ENCODE measurements at places on chromosomes 1 and 21.

DNA sequence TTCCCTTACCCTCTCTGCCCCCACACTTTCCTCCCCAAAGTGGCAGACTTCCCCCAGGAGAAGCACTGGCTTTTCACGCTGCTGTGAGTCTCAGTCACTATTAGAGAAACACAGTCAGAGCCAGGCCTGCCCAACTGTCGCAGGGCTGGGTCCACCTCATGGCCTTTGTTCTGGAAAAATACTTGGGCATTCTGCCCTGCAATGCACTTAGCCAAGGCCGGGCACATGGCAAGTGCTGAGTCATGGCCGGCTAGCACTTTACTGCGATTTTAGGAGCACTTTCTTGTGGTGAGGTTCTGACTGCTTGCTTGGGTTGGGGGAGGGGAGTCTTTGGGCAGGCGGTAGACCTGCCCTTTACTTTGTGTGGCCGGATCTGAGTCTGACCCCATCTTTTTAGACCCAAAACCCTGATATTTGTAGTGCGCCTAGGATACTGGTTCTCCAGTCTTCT, 7.7 kb downstream of the EPHX1 start:
- no peak for DNase-seq

GRCh38 chr1:214199585-214199984, 81.4 kb upstream of the SMYD2 start:
- no peak for DNase-seq

DNA sequence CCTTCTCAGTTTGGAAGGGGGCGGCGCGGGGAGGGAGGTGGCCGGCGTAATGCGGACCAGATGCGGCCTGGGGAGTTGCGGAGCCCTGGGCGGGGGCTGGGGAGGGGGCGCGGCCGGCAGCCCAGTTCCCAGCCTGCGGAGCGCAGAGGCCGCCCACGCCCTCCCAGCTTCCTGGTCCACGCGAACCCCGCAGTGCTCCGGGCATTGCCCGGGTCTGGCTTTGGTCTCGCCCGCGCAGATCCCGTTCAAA, 695 bp downstream of the DMBX1 start:
- no peak for DNase-seq

GRCh38 chr1:196593955-196594354, 14.3 kb downstream of the KCNT2 start:
- no peak for DNase-seq

DNA sequence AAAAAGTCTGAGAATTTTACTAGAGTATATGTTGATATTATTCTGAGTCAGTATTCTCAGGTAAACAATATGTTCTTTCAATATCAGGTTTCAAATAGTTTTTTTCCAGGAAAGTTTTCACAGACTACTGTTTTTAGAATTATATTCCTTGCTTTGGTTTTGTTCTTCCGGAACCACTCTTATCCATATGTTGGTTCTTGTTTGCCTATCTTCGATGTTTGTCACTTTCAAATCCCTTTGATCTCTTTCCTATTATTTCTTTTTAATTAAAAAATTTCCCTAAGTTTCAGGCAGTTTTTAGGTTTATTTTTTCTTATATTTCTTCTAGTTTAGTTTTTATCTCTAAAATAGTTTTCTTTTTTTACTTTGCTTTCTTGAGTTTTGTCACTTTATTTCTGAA, 20.9 kb downstream of the NOS1AP start:
- DNase-seq: no peak

- DNase-seq: no peak
Measured at GRCh38 chr1:235307158-235308124, 20.5 kb downstream of the ARID4B start.

GRCh38 chr1:168529518-168529917, 14.3 kb downstream of the XCL2 start:
- no peak for DNase-seq
